ENCODE measurements at places on chromosomes 12 and 14.

DNA sequence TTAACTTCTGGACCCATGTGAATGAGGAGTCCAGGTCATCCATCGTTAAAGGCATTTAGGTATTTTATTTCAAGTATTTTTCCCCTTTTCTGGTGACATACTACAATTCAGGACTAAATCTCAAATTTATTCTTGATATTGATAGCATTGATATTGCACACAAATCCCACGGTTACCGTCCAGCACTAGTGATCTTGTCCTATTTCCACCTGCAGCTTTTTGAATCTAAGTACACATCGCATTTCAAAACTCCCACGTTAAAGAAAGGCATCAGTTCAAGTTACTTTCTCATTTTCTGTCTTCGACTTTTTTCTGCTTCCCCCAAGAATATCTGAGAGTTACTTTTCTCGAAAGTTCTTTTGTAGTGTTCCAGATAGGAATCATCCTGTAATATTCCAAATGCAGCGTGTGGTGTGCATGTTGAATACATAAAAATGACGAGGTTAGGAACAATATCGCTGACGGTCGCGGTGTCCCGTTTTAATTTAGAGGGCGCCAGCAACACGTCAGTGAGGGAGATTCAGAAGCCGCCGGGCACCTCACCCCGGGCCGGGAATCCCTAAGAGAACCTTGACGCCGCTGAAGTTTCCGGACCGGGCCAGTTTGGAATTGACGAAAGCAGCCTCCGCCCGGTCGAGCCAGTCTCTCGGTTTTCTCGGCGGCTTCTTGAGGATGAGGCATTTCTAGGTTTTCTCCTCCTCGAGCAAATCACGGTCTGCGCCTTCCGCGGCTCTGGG is 569 bp upstream of the RGS6 start:
- no peak for DNase-seq

DNA sequence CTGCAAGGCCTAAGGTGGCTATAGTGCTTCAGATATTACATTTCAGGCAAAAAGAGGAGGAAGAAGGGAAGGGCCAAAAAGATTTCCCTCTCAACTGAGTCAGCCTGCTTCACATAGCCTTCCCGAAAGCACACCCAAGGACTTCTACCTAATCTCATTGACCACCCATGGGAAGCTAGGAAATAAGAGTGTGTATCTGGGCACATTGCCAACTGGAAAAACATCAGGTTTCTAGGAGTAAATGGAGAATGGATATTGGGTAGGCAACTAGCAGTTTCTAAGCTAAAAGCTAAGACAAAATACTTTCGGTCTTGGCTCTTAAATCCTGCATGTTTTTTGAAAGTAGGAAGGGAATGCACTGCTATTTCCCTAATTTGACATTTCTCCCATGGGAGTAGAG is 221.7 kb upstream of the GRIP1 start:
- no peak for DNase-seq

DNA sequence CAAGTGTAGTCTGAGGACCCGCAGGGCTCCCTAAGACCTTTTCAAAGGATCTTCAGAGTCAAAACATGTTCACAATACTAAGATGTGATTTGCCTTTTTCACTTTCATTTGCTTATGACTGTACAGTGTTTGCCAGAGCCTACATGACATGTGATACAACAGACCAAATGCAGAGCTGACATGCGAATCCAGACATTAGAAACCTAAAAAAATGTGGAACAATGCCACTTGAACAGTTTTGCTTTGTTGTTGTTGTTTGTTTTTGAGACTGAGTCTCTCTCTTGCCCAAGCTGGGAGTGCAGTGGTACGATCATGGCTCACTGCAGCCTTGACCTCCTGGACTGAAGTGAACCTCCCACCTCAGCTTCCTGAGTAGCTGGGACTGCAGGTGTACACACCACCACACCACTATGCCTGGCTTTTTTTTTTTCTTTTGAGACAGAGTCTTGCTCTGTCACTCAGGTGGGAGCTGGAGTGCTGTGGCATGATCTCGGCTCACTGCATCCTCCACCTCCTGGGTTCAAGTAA is 5.3 kb upstream of the RAB35 start:
- no peak for DNase-seq

GRCh38 chr14:92564344-92565039 is 50.9 kb downstream of the RIN3 start:
- DNase-seq = no peak

DNA sequence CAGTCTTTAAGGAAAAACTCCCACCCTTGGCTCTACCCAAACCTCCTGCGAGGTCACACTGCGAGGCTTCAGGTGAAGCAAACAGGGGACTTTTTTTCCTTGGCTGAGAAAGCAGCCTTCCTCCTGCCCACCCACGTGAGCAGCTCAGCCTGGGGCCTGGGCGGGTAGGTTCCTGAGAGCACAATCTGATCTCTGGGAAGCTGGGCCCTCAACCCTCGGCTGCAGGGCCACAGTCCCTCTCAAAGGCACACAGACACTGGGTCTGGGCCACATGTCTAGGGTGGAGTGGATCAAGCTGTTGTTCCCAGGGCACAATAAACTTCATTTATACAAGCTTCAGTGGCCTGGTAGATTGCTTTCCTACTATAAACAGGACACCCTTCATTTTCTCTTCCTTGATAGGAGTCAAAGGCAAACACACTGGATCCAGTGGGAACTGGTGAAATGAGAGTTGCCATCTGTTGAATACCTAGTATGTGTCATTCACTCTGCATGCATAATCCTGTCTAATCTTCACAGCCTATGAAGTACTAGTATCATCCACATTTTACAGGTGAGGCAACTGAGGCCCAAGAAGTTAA is 41.3 kb upstream of the PNMA1 start:
- DNase-seq = no peak

- peak; percentile 42 for DNase-seq
Observed at GRCh38 chr14:38065106-38065762, 142.5 kb upstream of the SSTR1 start.

DNA sequence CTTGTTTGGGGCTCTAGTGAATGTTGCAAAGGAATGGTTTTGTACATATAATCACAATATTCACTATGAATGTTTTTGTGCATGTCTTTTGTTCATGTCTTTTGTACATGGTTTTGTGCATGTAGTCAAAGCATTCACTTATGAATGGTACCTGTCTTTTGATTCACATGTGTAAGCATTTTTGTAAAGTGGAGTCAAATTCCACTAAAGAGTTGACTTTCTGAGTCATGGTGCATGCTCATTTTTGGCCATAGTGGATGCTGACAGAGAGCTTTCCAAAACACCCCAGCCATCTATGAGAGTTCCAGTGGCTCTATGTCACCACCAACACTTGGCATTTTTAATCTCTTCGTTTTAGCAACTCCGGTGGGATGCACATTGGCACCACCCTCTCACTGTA is 1185.9 kb upstream of the TMEM132C start:
- DNase-seq = no peak

- DNase-seq = no peak
Observed at GRCh38 chr14:21026274-21026987, 1.6 kb upstream of the NDRG2 start.

GRCh38 chr12:22810036-22810435 is 185.1 kb downstream of the ETNK1 start:
- no peak for DNase-seq

- no peak for DNase-seq
Observed at GRCh38 chr14:69331206-69331605, 66.9 kb downstream of the ERH start.

DNA sequence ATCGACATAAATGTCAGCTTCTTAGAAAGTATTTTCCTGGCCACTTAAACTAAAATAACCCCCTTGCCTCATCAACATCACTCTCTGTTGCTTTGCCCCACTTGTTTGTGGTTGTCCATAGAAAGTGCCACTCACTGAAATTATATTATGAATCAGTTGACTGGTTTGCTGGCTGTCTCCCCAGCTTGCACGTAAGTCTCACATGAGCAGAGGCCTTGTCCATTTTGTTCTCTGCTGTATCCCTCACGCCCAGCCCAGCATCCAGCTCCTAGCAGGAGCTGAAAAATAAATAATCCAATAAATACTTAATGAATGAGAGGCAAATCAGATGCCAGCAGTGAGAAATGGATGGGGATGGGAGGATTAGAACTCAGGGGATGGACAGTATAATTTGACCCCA is 159.3 kb downstream of the KSR2 start:
- no peak for DNase-seq

DNA sequence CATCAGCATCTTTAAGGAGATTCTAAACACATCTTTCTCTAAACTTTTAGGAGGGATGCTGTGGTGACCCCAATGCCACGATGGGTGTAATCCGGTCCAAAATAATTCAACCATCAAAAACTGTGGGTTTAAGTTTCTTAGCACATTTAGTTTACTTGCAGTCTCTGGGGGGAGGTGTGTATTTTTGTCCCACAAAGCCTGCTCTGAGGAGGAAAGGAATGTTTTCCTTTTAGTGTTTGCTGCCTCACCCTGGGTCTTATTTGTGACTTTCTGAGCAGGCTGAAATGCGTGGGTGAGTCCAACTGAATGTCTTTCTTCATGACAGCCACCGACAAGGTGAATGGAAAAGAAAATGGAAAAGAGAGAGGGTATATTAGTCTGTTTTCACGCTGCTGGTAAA is 1324.7 kb downstream of the AACS start:
- no peak for DNase-seq

DNA sequence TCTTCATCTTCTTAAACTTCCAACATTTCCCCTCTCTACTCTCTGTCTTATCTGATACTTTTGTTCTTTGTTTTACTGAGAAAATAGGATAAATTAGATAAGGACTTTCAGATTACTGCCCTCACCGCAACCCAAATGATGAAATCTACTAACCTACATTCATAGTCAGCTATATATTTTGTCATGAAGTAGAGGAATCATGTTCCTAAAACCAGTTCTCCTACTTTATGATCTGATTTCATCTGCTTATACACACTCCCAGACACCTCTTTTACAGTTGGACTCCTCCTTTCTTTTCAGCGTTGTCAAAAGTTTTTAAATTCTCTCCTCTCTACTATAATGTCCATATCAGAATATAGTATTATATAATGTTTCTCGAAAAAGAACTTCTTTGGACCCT is 29.7 kb downstream of the MGAT4C start:
- DNase-seq = no peak

- no peak for DNase-seq
Observed at GRCh38 chr14:95440496-95440895, 76.0 kb downstream of the SYNE3 start.
